Sigmoid colon (tissue), 7 donors: ENCODE measurements at places on chromosomes 13 and 19. TPM values are rescaled to one million over a fixed set of nuclear protein-coding genes. Genes with fewer than 3 reads are reported as not detected.

The IL11 gene
- not detected for total RNA-seq

DNA sequence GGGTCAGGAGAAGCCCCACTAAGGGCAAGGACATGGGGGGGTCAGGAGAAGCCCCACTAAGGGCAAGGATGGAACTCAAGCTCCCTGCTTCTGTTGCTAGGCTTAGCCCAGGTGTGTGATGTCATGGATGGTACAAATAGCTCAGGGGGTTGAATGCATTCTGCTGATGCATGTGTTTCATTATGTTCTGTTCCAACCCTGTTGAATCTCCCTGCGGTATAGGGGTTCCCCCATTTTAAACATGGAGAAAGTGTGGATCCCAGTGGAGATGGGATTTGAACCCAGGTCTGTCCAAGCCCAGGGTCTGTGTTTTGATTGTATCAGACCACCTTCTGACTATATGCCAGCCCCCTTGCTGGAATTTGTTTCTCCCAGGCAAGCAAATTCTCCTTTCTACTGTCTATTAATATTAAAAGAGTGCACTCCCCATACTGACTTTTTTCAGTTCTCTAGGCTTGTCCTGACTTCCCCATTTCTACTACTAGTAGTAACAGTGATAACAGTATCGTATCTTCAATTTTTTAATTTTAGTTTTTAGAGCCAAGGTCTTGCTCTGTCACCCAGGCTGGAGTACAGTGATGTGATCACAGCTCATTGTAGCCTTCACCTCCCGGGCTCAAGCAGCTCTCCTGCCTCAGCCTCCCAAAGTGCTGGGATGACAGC is 6.7 kb downstream of the ZNF865 start:
- DNase-seq = no peak

DNA sequence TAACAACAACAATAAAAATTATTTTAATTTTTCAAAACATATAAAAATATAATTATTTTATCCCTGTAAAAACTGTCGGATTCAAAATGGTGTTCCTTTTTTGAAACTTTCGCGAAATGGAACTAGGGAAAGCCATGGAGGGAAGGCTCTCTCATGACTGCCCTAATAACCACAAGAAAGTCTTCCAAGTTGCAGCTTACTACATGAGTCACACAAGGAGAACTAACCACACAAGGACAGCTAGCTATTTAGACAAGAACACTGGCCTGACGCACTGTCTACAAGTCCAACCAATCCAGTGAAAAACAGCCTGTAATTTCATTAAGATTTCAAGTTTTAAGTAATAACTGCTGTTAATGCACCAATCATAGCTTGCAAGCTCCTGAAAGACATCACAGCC is 319.2 kb upstream of the PCDH9 start:
- no peak for DNase-seq

DNA sequence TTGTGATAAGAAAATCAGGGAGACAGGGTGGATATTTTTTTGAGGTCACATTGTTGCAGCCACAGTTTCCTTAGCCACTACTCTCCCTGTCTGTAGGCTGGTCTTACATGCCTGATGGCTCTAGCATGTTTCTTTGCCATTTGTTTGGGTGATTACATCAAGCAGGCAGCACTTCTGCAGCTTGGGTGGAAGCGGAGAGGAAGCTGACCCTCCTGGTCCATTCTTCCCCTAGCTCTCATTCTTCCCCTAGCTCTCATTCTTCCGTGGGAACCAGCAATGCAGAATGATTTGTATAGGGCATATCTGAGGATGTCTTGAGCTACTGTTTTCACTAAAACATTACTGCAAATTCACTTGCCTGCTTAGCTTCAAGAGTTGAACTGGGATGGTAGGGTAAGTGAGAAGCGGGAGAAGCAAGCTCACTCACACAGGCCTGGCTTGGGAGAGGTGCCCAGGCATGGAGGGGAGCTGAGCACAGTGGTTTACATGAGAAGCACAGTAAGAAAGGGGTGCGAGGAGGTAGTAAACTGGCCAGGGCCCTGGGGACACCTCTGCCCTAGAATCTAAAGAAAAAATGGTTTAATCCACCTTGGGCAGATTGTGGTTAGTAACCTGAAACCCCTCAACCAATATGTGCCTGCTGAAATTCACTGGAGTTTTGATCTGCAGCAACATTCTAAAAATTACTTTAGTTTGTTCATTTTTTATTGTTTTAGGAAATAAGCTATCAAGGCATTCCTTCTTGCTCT is 538.9 kb downstream of the RFC3 start:
- no peak for DNase-seq

GRCh38 chr13:28347456-28348371 is 147.2 kb downstream of the FLT1 start:
- no peak for DNase-seq

- peak; percentile 79 for DNase-seq
Observed at GRCh38 chr19:51473009-51473707, 5.2 kb upstream of the CEACAM18 start.

DNA sequence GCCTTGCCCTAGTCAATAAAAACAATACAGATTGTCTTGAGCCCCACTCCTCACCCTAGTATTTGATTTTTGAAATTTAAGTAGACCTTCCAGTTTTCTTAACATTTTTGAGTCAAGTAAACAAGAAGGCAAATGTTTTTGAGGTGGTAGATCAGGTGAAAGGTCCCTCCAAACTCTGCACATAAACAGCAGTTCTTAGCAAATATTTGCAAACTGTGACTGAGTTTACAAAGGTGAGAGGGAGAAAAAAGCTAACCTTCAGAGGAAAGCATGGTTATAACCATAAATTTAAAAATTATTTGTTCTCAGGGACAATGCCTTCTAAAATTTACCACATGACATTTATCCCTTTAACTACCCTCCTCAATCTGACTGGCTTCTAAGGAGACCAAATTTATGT is 84.6 kb upstream of the PCDH17 start:
- DNase-seq = no peak
